Thoracic aorta (tissue), 2 donors: ENCODE measurements at places on chromosomes 3 and 15.

- no peak for DNase-seq
Measured at GRCh38 chr3:142447301-142447851, 461 bp downstream of the XRN1 start.

DNA sequence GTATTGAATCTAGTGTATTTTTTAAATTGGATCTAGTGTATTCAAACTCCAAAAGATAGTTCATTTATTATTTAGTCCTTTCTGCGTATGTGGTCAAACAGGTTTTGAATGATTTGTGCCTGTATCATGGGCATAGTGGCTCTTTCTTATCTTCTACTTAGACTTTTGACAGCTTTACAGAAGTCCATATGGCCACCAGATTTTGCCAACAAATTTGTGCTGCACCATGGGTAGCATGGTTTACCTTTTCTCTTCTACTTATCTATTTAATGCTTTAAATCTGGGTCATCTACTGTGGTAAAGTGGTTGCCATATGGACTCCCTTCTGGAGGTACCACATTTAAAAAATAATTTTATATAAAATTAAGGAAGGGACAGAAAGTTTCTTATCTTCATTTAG lies 66.9 kb upstream of the CADM2 start:
- DNase-seq: no peak

DNA sequence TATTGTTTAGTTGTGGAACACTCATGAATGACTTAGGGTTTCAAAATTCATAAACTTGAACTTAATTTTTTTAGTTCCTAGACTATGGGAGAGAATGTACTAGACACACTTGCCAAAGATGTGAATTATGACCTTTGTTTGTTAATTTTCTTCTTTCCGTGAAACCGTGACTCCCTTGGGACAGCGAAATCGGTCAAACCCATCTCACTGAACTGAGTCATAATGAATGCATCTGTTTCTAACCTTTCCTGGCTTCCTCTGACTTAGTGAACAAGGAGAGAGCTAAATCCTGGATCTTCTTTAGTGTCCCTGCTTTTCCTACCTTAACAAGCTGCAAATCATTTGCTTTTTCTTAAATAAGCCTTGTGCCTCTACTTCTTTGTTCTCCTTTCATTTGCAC lies 85.5 kb downstream of the LARS2 start:
- no peak for DNase-seq

DNA sequence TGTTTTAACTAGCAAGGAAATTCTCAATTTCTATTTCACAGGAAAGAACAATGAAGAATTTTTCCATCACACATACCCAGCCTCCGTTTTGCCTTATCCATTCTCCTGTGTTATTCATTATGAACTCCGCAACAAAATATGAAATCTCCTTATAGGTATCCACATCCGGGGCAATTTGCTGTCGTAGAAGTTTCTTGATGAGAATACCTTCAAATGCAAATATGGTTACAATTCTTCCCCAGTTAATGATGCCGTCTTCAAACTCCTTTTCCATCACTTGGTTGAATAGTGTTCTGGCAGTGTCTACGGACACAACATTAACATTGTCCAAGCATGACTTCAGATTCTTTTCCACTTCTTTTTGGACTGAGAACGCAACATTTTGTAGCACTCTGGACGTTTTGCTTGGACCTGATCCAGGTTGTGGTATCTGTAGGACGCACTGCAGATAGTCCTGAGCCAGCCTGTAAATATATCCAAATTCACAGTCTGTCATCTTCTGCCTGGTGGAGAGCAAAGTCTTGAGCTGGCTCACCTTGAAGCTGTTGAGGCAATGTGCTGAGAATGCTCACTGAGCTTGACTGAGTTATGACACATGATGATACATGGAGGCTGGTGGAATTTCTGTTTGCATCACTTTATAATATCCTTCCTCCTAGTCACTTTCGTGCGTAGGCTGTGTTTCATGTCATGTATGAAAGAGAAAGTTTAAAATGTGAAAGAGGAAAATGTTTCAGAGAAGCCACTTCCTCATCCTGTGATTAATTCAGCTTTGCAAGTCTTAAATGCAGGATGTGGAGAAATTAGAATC lies at the start of gene BCL2A1:
Gene BCL2A1 (minus strand): TSS at position 573 of the 811 bp plus-strand sequence. CDS start 77 bp downstream, at position 496.
- DNase-seq: no peak

DNA sequence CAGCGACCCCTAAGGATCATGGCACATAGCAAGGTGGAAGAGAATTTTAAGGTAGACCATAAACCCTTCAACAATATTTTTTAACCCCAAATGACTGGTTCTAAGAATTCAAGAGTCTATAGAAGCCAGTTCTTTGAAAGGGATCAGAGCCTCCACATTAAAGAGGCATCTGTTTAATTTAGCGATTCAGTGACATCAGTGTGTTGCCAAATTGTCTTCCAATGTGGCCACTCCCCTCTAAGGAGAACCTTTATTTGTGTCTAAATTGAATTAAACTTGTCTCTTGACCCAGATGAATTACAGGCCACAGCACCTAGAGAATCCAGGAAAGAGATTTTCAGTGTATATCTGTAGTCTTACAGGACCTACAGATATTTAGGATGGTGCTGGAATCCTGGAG lies 6.6 kb upstream of the SH3BP5 start:
- no peak for DNase-seq

GRCh38 chr3:122052968-122053367 lies 2.2 kb upstream of the CD86 start:
- no peak for DNase-seq

DNA sequence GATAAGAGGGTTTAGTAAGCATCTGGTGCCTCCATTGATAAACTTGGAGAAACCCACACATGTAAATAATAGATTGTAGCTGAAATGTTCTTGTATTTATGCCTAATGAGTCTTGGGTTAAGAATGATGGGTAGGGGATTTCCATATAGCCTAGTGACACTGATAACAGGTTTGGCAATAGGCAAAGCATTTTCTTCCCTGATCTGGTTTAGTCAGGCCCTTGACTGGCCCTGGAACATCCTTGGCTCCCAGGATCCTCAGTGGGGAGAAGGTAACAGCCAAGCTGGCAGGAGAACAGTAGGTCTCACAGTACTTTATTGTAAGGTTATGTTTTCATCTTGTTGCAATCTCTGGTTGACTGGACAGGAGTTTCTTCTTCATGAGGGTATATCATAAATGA lies 228.4 kb downstream of the DIPK2A start:
- no peak for DNase-seq

DNA sequence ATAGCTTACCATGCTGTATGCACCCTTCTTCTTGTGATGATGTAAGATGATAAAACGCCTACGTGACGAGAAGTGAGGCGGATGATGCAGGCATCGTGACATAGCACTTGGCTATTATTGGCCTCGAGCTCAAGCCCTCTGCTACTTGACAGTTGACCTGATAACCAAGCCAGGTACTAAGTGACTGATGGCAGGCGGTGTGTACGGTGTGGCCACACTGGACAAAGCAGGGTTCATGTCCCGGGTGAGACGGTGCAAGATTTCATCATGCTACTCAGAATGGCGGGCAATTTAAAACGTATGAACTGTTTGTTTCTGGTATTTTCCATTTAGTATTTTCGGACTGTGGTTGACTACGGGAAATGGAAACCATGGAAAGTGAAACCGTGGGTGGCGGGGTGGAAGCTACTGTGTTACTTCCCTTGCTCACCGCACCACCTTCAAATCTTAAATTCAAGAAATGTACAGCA lies 57.7 kb downstream of the SLC12A8 start:
- no peak for DNase-seq

GRCh38 chr3:37526511-37526910 lies 335.2 kb upstream of the CTDSPL start:
- peak; percentile 59 for DNase-seq

- DNase-seq: no peak
Measured at GRCh38 chr3:87076946-87077345, 86.0 kb upstream of the VGLL3 start.

DNA sequence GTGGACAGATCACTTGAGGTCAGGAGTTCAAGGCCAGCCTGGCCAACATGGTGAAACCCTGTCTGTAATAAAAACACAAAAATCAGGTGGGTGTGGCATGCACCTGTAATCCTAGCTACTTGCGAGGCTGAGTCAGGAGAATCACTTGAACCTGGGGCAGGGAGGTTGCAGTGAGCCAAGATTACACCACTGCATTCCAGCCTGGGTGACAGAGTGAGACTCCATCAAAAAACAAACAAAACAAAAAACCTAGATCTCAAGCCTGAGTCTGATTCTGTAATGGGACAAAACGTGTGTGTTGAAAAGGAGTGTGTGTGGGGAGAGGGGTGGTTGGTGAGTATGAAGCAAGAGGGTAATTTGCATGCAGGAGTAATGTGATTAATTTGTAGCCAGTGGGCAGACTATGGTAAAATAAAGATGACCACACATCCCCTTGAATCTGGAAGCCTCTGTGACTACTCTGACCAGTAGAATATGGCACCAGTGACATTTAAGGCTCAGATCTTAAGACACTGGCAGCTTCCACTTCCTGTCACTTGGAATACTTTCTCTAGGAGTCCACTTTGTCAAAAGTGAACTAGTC lies 18.4 kb upstream of the OPA1 start:
- DNase-seq: no peak

DNA sequence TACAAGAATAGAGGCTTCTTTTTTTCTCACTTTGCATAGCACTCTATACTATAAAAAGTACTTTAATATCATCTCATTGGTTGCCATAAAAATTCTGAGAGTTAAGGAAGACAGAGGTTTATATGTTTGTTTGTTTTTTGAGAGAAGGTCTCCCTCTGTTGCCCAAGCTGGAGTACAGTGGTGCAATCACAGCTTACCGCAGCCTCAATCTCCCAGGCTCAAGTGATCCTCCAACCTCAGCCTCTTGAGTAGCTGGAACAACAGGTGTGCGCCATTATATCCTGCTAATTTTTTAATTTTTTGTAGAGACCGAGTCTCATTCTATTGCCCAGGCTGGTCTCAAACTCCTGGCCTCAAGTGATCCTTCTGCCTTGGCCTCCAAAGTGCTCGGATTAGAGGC lies 250.2 kb downstream of the LPP start:
- DNase-seq: no peak
